Epithelial cell of proximal tubule (primary cell): ENCODE measurements at places on chromosomes 7 and 10.

- DNase-seq, result no peak
Measured at GRCh38 chr10:17153321-17153720, 23.7 kb upstream of the CUBN start.

- no peak for DNase-seq
Measured at GRCh38 chr10:14736043-14736442, 38.7 kb downstream of the FAM107B start.

- no peak for DNase-seq
Measured at GRCh38 chr7:80472491-80473200, 39.2 kb downstream of the GNAT3 start.

DNA sequence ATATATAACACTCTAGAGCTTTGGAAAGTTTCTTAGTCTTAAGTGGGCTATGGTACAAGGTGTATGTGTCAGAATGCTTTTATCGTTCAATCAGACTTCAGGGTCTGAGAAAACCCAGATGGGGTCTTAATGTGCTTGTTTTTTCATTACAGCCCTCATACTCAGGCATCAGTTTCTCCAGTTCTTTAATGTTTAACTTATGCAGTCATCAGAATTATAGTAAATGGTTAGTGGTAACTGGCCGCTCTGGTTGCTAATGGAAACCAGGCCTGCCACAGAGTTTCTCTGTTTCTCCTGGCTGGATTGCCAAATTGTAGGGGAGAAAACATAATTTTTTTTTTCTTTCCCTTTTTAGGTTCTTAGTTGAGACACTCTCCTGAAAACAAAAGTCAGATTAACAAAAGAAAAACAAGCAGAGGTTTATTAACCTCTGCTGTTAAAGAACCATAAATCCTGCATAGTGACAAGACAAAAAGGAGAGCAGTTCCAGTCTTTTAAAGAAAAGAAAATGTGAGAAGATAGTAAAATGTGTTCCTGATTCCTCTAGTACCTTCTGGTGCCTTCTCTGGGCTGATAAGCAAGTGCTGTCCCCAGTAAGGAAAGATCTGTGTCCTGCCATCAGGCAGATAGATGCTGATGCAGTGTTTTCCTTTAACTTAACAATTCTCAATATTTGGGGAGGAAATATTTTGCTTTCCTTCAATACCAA lies 21.5 kb upstream of the GHITM start:
- DNase-seq, result no peak

DNA sequence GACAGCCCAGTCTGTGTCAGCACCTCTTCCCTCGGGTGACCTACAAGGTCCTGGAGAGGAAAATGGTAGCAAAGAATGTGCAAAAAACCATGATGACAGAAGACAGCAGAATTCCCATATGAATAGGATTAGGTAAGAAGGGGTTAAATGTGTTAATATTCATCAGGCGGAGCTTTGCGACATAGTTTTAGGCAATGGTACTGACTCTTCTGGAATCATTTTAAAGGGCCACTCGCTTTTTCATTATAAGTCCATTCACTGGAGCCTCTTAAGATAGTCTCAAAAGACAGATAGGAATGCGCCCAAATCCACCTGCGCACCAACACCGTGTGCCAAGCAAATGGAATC lies 38.2 kb downstream of the DLG5 start:
- no peak for DNase-seq

- DNase-seq, result no peak
Measured at GRCh38 chr10:26779176-26779860, 81.4 kb downstream of the ABI1 start.

- no peak for DNase-seq
Measured at GRCh38 chr10:107733328-107734130, 569.0 kb upstream of the SORCS1 start.

DNA sequence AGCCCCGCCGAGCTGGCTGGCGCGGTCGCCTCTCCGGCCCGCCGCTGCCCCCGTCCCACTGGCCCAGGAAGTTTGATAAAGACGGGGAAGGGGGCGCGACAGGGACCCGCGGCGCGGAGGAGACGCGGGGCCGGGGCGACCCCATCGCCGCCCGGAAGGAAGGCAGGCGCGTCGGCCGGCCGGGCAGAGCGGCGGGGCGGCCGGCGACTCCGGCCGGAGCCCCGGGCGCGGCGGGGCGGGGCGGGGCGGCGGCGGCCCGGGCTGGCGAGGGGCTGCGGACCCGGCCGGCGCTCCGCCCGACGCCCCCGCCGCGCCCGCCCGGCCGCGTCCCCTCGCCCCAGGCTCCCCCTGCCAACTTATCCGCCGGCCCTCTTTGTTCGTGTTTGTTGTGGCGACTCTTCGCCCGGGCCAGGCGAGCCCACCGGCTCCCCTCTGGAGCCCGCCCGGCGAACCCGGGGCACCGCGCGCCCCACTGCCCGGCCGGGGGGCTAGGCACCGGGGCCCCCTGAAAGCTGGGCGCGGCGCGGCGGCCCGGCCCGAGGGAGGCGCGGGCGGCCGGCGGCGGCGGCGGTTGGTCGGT lies 571 bp downstream of the KDM7A start:
- no peak for DNase-seq

- no peak for DNase-seq
Measured at GRCh38 chr7:124101173-124101768, 68.4 kb upstream of the TMEM229A start.

DNA sequence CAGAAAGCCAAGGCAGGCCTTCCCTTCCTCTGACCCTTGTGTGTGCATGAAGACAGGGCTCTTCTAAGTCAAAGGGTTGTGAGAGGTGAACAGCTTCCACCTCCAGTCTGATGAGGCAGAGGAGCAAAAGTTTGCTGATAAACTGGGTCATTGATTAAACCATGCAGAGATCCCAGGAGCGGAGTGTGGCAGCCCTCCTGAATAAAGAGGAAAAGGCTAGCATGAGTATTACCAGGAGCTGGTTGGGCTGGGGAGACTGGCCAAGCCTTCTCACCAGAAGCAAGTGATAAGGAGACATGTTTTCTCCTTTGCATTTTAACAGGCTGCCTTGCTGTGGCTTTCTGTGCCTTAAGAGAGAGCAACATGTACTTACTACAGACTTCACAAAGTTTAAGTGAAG lies 10.2 kb downstream of the LMOD2 start:
- no peak for DNase-seq

GRCh38 chr7:2478399-2478785 lies 2.2 kb upstream of the GRIFIN start:
- DNase-seq, result no peak

DNA sequence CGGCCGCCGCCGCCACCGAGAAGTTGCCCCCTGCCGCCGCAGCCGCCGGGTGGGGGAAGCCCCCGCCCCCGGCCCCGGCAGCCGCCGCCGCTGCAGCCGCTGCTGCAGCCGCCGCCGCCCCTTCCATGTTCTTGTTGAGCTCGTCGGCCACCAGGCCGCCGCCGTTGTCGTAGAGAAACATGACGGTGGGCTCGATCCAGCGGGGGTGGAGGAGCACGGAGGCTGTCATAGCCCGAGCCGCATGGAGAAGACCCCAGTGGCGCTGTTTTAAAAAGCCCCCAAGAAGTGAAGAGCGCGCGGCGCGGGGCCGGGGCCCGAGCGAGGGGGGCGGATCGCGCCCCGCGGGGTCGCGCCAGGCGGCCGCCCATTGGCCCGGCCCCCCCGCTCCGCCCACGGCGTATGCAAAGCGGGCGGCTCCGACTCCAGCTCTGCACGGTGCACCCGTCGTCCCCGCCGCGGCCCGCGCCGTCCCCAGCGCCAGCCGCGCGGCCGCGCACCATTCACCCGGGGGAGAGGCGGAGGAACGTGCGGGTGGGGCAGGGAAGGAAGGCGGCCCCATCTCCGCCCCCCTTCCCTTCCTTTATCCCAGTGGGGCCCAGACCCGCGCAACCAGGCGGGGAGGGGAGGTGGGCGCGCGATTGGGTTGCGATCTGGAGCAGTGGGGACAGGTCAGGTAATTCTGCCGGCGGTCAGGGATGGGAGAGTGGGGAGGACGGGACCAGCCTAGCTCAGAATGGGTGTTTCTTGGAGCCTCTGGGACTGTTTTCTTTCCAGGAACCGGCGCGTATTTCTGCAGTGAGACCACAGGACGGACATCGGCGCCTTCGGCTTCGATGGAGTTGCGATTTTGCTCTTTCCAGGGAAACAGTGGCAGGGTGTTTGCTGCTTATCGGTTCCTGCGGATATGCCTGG lies at the start of gene HOXA13:
TSS of gene HOXA13 (minus strand) at position 243 of the 912 bp plus-strand sequence. CDS start at position 229, 14 bp downstream.
- no peak for DNase-seq

DNA sequence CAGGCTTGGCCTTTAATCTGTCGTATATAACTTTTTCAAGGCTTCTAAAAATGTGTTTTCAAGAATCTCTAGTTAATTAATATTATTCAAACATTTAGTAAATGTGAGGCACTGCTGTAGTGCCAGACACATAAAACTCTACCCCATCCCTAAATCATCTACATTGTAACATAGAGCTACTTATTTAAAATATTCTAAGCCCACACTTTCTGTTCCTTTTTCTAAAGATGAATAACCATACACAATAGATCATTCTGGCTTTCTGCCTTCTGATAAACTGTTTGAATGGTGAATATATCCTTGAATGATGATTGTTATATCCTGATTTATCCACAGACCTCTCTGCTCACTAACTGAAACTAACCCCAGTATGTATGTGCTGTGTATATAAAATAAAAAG lies 41.4 kb downstream of the BRAF start:
- DNase-seq, result no peak

GRCh38 chr10:100101192-100102076 lies 19.8 kb upstream of the CPN1 start:
- peak; percentile 27 for DNase-seq

DNA sequence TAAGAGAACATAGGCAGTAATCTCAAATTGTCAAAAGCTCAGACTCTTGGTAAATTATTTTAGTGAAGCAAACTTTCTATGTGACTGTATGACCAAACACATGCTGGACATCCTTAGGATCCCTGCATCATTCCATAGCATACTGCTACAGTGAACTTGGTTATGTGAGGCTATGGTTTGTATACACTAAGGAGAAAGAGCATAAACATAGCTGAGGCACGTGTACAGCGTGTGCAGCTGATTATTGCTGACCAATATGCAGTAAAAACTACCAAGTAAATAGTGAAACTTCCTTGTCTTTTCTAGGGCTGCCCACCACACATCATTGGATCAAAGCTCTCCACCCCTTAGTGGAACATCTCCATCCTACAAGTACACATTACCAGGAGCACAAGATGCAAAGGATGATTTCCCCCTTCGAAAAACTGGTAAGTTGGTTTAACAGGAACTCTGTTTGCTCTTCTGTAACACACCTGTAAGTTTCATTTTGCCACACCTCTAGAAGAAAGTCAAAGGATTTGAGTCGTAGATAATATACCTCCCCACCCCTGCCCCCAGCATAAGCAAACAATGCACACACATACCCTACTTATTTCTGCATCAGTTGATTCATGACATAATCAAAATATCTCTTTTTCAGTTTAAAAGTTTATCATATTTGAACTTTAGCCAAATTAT lies 98.2 kb downstream of the HDAC9 start:
- no peak for DNase-seq

GRCh38 chr10:65394502-65395297 lies 1531.1 kb upstream of the LRRTM3 start:
- DNase-seq, result peak; percentile 73

DNA sequence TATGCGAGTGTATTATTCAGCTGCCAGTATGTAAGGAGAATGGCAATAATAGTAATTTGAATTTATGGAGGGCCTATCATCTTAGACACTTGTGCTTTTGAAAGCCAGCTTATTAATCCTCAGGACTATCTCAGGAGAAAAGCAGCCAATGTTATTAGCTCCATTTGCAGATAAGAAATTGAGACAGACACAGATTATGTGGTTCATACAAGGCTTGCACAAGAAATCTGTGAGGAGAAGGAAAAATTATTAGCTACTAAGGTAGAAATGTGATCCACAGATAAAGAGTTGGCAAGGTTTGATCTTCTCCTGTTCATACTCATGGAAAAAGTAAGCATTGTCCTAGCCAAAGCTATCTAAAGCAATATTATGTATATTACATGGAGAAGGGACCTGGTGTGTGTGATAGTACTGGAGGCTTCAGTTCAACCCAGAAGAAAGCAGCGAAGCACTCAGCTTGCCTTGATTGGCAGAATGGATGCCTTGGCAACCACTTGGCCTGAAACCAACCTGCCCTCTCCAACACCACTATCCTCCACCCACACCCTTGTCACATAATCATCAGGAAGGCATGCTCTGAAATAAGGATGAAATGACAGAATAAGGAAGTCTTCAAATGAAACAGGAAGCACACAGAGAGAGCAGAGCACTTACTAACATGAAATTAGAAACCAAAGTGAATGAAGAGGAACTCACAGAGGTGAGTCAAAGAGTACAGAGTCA lies 18.0 kb downstream of the MACC1 start:
- DNase-seq, result peak; percentile 95

DNA sequence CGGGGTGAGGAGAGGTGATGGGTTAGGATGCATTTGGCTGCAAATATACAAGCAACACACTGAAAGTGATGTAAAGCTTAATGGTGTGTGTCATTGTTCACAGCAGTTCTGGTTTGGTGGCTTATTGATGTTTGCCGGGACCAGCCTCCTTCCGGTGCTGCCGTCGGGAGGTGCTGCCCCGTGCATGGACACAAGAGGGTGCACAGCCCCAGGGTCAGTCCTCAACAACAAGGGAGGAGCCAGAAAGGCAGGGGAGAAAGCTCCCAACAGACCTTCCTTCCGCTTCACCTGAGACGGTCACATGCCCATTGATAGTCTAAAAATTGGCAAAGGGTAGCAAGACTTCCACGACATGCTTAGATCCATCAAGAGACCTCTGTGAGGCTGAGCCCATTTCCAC lies 9.5 kb downstream of the RNF32 start:
- no peak for DNase-seq

DNA sequence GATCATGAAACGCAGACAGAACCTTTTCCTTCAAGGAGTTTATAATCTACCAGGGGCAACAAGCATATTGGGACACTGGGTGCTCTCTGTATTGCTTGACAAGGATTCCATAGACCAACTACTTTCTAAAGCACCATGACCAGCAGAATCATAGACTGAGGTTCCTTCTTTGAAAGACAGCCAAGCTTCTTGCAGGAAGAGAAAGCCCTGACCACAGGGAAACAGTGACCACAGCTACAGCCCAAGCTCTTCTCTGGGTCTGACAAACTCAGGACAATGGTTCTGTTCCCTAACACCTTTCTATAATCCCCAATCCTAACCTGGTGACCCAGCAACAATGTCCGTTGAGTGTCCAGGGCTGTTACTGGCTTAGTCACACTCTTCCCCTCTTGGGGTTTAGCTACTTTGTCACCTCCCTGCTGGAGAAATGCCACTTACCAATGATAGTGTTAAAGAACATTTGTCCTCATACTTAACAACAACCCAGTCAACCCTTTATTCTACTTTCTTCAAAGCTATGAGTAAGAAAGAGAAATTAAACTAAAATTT lies 155.7 kb downstream of the JAZF1 start:
- DNase-seq, result no peak

GRCh38 chr10:89475591-89475998 lies 59.8 kb downstream of the SLC16A12 start:
- DNase-seq, result no peak

DNA sequence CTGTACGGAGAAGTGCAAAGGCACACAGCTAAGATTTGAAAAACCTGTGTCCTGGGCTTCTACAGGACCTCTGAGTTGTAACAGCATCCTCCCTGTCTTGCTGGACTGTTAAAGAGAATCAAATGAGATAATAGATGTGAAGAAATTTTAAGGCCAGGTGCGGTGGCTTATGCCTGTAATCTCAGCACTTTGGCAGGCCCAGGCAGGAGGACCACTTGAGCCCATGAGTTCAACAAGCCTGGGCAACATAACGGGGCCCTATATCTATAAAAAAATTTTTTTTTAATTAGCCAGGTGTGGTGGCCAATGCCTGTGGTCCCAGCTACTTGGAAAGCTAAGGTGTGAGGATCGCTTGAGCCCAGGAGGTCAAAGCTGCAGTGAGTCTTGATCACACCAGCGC lies 2.9 kb upstream of the ARHGAP21 start:
- no peak for DNase-seq
